NCI-H1105 (cell line): ENCODE measurements at places on chromosomes 12 and 14.

DNA sequence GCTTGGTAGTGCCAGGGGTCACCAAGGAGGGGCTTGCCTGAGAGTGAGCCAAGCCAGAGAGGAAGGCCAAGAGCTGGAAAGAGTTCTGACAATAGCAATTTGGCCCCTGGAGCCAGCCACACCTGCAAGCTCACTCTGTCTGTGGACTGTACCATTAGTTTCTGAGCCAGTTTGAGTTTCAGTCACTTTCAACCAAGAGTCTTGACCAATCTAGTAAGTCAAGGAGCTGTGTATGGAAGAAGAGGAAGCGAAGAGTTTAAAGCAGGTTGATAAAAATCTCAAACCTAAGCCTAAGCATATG is 38.5 kb downstream of the NT5DC3 start:
- no peak for DNase-seq

- DNase-seq, result no peak
Measured at GRCh38 chr12:94073441-94074051, 74.8 kb upstream of the PLXNC1 start.

DNA sequence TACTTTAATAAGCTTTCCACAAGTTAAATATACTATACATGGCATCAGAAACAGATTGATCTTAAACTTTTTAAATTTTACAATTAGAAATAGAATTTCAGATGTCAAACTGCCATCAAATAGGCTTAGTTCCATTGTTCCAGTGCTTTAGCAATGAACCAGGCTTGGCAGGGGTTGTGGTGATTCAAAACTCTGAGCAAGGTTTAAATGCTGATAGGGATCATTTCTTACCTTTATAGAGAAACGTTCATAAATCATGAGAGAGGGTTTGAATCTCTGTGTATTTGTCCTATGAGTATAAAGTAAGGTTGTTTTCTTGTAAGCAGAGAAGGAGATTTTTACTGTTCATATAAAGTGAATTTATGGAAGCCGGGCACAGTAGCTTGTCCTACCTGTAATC is 794.5 kb upstream of the TBX3 start:
- DNase-seq, result no peak

- no peak for DNase-seq
Measured at GRCh38 chr14:24425704-24426103, 3.8 kb downstream of the CBLN3 start.

- no peak for DNase-seq
Measured at GRCh38 chr12:95516757-95517156, 34.5 kb downstream of the USP44 start.
